Cortex of kidney (tissue), 1 donor: ENCODE measurements at places on chromosomes 1 and 21.

DNA sequence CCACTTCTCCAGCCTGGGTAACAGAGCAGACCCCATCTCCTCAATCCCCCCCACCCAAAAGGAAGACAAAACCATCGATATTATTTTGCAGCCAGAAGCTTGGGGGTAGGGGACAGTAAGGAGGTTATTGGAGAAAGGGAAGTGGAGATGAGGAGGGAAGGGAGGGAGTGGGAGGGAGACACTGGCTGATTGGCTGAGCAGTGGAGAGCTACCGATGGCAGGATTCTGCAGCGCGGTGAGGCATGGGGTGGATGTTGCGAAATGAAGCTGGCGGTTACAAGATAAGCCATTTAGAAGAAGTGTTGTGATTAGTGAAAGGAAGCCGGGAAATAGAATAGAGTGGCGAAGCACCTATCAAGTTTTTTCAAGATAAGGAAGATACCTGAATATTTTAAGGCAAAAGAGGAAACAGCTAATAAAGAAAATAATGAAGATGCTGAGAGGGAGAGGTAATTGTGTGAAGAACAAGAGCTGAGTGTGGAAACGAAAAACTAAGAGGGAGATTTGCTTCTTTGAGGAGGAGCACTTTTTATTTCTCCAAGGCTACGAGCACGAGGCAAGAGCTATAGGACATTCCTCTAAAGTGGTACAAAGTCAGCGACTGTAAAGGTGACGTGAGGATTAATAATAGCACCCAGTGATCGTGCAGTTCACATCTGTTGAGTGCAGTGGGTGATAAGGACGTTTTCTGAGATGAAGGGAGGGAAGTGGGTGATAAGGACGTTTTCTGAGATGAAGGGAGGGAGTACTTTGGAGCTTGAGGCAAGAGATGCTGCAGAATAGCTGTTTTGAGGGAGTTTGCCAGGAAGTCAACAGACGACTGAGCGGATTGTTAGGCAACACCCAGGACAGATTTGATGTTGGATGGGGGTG is 103.2 kb upstream of the KIF26B start:
- DNase-seq = no peak

GRCh38 chr1:208603721-208604120 is 359.5 kb upstream of the PLXNA2 start:
- no peak for DNase-seq

DNA sequence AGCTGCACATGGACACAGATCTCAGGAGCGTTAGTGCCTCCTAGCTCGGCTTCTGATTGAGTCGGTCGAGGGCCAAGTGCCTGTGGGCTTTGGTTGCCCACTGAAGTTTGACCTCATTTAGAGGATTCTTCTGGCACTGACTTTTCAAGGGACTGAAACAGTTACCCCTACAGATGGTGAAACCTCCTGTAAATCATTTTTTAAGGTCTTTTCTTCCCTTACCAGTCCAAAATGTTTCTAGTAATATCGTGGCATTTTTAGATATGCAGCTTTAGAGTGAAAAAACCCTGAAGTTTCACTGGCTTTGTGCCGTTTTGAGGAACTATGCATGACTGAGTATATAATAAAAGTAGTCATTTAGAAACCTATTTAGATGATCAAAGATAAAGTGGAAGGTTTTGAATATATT is 34.7 kb upstream of the L1TD1 start:
- no peak for DNase-seq

- no peak for DNase-seq
Observed at GRCh38 chr1:95094923-95095322, 22.2 kb upstream of the ALG14 start.

GRCh38 chr21:38503583-38503982 is 5.3 kb upstream of the ERG start:
- DNase-seq = no peak

GRCh38 chr1:40627987-40628902 is 37.2 kb downstream of the RIMS3 start:
- no peak for DNase-seq

GRCh38 chr1:23936481-23937176 is 23.0 kb upstream of the PNRC2 start:
- no peak for DNase-seq

GRCh38 chr1:190176776-190177175 is 300.9 kb downstream of the BRINP3 start:
- no peak for DNase-seq

DNA sequence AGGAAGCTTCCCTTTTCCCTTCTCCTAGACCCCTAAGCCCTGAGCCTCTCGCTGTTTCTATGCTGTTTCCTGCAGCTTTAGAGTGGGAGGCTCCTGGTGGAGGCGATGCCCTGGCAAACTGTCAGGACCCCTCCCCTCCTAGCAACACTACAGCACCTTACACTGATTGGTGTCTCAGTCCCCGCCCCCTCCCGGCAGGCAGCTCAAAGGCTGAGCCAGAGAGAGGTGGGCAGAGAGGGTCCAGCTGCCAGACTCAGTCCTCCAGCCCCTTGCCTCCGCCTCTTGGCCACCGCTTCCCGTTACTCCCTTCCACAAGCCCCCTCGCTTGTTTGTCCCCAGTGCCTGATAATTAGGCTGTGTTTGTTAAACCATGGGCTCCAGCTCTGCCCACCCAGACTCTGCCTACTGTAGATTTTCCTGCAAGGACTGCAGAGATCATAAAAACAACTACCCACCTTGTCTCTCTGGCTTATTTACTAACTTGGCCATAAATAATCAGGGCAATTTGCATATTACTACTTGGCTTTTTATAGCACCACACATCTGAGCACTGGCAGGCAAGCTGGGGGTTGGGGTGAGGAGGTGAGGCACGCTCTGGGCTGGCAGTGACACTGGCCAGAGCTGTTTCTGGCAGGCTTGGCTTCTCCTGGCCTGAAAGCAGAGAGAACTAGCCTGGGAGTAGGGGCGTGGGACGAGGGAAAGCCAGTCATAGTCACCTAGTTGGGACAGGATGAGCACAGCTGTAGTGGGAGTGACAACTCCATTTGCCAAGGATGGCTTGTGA is 107.5 kb downstream of the CSMD2 start:
- DNase-seq = no peak

DNA sequence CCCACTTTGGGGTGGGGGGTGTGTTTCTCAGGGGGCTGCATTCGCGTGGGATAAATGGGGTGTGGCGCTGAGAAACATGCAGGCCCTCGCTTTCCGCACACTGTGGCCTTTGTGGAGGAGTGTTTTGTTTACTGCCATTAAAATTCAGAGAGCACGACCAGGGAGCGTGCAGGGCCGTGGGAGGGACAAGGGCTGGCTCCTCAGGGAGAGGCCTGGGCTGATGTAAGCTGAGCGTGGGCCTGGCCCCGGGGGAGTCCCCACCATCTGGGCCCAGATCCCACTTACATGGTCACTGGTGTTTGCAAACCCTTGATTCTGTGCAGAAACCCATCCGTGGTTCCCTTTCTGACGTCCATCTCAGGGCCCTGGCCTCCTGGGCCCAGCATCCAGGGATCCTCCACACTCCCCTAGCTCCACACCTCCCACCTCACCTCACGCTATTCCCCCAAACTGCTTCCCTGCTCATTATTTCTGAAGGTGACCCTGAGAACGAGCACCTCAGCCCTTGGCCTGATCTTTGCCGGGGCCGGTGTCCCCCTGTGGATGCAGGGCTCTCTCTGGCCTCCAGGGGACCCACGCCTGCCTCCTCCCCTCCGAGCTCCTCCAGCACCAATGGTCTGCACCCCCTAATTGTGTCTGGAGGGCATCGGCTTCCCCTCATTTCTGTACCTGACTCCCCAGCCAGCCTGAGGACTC is 92.5 kb upstream of the SIM2 start:
- no peak for DNase-seq

DNA sequence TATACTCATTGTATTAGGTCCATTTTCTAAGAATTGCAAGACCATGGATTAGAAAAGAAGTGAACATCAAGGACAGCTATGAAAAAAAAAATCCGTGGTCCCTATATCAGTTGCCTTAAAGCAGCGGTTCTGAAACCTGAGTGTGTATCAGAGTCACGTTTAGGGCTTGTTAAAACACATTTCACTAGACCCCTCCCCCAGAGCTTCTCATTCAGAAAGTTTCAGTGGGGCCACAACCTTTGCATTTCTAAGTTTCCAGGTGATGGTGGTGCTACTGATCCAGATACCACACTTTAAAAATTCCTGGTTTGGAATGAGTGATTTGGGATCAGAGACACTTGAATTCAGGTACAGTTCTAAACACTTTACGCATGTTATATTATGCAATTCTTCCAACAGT is 96.1 kb upstream of the PRMT6 start:
- DNase-seq = no peak

GRCh38 chr1:157081707-157082106 is 17.9 kb downstream of the ETV3L start:
- no peak for DNase-seq

DNA sequence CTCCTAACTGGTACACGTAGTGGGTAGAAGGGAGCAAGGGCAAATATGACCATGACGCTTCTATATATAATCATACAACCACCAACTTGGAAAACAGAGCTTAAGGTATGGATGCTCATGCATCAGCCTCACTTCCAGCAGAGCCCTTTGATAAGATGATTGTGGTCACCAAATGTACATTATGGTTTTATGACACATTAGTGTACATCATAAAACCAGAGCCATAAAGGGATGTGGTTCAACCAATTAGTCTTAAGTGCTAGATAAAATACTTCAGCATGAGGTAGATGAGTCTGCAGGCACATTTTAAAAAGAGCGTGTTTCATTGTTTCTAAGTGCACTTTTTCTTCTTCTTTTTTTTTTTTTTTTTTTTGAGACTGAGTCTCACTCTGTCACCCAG is 43.7 kb downstream of the NIBAN1 start:
- DNase-seq = no peak

GRCh38 chr1:18726368-18726767 is 95.7 kb downstream of the PAX7 start:
- no peak for DNase-seq

- DNase-seq = no peak
Observed at GRCh38 chr1:63442141-63442475, 74.7 kb downstream of the ALG6 start.

GRCh38 chr21:39882151-39882838 is 15.1 kb downstream of the PCP4 start:
- no peak for DNase-seq

- DNase-seq = no peak
Observed at GRCh38 chr1:8661185-8662110, 156.0 kb downstream of the RERE start.
